ENCODE measurements at places on chromosomes 5 and 9.

DNA sequence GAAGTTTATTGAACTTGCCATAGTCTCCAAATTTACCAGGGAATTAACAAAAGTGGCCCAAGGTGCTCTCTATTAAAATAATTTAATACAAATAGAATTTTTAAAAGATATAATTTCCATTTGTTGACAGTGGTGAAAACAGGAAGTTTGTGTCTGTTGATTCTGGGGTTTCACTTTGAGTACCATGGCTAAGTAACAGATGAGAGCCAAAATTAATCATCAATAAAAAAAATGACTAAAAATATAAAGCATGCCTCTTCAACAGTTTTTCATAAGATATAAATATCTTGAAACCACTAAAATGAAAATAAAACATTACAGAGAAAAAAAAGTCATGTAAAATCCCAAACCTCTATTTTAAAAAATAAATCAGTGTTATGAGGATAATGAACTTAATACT, 49.8 kb downstream of the SGCD start:
- no peak for DNase-seq

- no peak for DNase-seq
Measured at GRCh38 chr5:9401786-9402472, 143.9 kb downstream of the SEMA5A start.

- DNase-seq: peak; percentile 29
Measured at GRCh38 chr9:120161776-120162175, 418.2 kb downstream of the CDK5RAP2 start.

DNA sequence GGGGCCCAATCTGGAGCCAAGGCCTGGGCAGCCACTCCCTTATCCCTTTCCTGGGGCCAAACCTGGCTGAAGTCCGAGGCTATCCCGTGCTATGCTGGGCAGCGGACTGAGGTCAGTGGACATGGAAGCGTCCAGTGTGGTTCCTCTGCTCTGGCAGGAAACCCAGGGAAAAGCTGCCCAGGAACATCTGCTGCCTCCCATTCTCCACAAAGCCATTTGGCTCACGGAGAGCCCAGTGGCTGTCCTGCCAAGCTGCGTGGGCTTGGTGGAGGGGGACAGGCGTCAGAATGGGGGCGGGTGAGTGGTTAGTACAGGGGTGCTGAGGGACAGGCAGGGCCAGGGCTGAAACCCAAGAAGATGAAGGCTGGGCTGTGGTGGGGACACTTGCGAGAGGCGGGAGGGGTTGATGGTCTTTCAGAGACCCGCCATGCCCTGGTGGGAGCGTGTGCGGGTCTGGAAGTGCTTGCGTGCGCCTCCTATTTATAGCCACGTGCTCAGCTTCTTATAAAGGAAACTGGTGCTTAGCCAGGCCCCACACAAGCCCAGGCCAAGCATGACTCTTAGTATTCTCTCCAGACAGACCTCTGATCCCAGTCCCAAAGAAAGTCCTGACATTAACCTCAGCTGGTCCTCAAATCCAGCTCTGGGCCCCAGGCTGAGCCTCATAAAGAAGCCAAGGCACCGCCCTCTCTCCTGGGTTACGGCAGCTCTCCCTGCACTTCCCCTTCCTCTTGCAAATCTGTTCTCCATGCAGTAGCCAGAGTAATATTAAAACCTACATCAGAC, 9.4 kb upstream of the SLC6A7 start:
- no peak for DNase-seq

DNA sequence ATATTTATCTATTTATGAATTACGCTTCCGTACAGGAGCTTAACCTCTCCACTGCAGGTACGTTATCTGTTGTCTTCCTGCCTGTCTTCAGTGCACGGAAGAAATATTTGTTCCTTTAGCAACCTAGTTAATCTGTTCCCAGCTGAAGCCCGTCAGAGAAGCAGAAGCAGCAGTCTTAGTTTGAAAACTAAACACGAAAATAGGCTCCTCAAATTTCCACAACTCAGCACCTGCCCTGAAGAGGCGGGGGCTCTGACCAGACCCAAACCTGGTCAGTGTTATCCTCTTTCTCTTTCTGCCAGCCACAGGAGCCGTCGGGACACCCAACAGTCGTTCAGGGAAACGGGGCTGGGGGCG, 462 bp downstream of the NUDCD2 start:
- DNase-seq: no peak

- DNase-seq: no peak
Measured at GRCh38 chr5:176629853-176630680, at the start of the genes EIF4E1B and SNCB. EIF4E1B (plus strand) TSS chr5:176630675; CDS start chr5:176642788, 12,113 bp downstream. SNCB (minus strand) TSS chr5:176630534; CDS start chr5:176629654, 880 bp downstream.

- DNase-seq: no peak
Measured at GRCh38 chr5:10625700-10626472, 62.0 kb downstream of the ANKRD33B start.

DNA sequence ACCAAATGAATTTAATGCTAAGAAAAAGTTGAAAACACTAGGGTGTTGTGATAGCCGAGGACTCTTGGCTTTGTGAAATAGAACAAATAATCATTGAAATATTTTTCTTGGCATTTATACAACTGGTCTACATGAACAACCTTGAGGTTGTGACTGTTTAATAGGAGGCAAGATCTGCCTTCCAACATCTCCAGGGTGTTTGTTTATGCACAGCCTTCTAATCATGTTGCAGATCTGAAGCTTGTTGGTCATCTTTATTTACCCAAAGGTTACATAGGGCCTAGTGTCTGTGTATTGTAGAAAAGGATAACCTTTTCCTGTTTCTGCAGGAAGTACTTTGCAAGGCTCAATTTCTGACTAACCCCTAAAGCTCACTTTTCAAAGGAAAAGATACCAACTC, 65.2 kb upstream of the RANBP3L start:
- DNase-seq: no peak

GRCh38 chr5:38323645-38324295, 65.4 kb downstream of the EGFLAM start:
- no peak for DNase-seq

- DNase-seq: peak; percentile 25
Measured at GRCh38 chr5:35182910-35183535, 47.3 kb downstream of the PRLR start.

DNA sequence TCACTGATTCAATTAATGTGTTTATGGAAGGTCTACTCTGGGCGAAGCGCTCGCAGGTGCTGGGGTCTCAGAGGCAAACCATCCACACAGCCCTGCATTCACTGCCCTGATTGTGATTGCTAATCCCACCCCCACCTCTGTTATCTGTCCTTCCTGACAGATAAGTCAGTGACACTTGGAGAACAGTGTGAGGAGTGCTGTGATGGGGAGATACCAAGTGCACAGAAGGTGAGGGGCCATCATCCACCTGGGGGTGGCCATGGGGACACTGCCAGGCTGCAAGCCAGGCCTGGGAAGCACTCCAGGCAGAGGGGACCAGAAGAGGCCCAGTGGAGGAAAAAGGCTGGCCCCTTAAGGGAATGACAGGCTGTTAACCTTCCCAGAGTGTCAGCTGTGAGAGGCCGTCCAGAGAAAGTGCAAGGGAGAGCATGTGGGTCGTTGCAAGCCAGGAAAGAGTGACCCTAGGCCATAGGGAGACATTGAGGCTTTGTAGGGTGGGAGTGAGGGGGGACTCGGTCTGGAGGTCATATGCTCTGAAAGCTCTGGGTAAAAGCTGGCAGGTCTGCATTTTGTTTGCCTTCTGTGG, 18.0 kb downstream of the IL9 start:
- DNase-seq: no peak

DNA sequence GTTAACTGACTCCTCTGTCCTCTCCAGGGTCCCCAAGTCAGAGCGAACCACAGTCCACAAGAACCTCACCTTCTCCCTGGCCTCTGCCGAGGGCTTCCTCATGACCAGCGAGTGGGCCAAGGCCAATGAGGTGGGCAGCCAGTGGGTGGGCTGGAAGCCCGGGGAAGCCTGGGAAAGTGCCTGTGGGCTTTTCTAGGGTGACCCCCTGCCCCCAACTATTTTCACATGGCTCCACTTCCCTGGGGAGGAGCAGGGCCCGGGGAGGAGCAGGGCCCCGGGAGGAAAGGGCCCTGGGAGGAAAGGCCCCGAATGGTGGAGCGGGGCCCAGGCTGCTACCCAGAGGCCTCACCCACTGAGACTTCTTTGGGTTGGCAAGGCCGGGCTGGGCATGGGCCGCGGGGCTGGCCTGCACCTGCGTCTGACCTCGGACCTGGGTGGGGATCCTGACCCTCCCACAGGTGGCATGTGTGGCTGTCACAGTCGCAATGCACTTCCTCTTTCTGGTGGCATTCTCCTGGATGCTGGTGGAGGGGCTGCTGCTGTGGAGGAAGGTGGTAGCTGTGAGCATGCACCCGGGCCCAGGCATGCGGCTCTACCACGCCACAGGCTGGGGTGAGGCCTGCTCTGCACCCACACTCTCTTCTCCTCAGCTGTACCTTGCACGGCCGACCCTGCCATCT, 17.9 kb downstream of the ADGRD2 start:
- no peak for DNase-seq

DNA sequence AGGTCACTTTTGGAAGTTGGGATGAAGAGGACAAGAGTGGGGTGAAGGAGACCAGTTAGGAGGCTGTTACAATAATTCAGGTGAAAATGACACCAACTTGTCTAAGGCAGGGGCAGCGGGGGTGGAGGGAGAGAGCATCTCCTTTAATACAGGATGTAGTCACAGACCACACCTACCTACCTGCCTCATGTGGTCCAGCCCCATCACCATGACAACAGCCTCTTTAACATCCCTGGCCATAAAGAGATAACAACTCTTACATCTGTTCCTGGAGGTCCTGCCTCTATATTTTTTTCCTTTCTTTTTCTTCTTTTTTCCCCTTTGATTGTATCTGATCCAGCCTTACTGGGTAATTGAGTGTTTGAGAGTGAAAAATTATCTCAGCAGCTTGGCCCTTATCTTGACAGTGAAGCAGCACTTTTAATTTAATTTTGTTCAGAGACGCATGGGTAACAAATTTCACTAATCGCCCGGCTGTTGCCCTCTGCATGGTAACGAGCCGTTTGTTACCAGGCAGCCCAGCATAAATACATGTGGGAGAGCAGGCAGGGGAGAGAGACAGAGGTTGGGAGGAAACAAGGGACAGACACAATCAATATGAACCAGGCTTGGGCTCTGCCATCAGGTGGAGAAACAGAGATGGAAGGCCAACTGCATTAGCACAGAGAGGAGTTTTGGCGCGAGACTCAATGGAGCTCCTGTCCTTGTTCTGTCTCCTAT, 338.1 kb downstream of the ASTN2 start:
- peak; percentile 12 for DNase-seq

DNA sequence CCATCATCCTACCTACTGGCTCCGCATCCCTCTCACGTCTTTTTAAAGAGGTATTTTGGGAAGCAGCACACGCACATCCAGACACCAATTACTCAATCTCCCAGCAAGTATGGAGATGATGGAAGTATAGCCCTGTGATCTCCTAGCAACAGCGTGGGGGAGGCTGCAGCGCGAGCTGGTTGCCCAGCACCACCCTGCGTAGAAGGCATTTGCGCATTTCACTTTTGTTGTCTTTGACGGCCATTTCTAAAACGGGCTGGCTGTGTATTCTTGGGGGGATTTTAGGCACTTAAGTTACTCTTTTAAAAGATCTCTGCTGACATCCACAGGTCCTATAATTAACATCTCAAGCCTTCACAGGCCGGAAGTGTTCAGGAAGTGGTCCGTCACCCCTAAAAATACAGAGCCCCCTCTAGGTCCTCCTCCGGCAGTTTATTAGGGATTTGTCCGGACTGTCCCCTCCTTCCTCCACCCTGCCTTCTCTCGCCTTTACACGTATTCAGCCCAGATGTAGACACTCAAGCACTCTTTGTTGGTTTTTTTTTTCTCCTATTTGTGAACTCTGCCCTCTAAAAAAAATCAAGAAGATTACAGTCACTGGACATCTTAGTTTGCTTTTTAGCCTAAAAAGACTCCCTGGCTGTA, 371.4 kb downstream of the NTRK2 start:
- no peak for DNase-seq

DNA sequence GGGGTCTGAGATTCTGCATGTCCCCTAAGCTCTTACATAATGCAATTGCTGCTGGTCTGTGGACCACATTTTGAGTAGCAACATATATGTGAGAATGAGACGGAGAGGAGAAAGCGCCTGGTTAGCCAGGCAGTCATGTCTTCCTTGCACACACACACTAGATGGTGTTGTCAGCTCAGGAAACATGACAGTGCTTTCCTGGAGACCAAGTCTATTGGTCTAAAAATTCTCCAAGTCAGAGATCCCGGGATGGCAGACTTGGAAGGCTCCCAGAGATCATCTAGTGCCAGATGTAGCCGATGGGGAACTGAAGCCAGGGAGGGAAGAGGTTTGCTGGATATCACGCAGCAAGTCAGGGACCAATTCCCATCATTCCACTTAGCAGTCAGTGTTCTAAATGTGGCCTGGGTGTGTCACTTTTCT, 53.4 kb downstream of the GALNT12 start:
- DNase-seq: no peak

GRCh38 chr5:115388240-115388639, 91.8 kb upstream of the CCDC112 start:
- no peak for DNase-seq

GRCh38 chr5:69184621-69185020, 4.8 kb upstream of the CENPH start:
- DNase-seq: no peak

- DNase-seq: no peak
Measured at GRCh38 chr5:143314659-143315058, 88.8 kb downstream of the NR3C1 start.

GRCh38 chr5:127409246-127409917, 108.1 kb upstream of the PRRC1 start:
- DNase-seq: no peak

DNA sequence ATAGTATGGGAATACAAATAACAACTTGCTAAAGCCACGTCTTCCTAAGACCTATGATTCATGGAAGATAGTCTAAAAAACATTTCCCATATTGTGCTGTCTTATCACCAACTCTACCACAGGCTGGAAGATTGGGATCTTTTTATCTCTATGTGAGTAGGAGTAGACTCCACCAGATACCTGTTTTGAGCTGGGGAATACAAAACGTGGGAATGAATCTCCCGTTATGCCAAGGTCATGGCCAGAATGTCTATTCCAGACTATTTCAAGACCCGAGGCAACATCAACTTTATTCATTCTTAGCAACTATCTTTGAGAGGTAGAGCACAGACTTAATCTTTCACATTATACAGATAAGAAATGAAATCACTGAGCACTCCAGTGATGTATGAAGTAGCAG, 2350.9 kb upstream of the WWC1 start:
- no peak for DNase-seq

DNA sequence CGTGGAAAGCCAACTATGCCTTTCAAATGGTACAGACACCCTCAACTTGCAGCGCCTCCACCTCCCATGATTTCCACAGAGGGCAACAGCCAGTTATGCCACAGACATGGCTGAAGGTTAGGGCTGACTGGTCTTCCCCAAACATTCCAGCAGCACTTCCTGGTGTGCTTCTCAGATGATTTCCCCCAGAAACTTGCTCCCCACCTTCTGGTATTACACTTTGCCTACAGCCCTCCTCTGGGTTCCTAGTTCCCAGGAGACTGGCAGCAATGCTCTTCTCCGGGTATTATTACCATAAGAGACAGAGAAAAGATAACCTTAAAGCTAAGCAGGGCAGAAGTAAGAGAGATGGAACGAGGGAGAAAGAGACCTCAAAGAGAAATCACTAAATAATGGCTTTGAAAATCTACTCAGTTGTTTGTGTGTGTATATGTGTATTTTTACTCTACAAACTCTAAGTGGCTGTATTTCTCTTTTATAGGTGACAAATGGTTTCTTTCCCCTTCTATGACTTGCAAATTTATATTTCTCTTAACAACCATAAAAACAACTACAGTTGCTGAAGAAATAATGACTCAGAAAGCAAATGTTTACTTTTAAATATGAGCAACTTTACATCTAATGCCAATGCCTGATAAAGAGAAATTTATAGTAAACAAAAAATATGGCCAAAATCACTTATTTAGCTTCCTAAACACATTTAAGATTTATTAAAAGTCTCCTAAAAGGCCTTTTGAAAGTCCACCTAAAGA, 133.8 kb downstream of the PDE4D start:
- no peak for DNase-seq

Measured in NCI-H524 treated with DMSO at 0.1 percent for 48 hours (cell line).